HTR-8/SVneo (cell line): ENCODE measurements at places on chromosomes 7 and 10.

DNA sequence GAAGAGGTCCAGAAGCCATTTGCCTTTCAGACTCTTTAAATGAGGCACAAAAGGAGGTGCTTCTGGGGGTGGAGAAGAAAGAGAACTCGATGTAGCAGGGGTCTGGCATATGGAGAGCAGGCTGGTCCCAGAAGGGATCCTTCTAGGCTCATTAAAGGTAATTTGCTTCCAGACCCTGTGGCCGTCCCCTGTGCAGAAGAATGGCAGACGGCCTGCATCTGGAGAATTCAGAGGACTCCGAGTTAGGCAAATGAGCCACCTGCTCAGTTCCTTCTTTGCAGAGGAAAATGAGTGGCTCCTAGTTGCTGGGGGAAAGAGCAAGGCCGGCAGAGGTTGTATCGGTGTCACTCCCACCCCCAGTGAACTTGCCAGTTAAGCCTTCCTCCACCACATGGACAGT is 73.8 kb upstream of the FAM180A start:
- DNase-seq, result no peak

GRCh38 chr10:24650669-24651391 is 72.9 kb downstream of the ARHGAP21 start:
- no peak for DNase-seq

- no peak for DNase-seq
These were observed 2.5 kb downstream of the PRR15 start for GRCh38 chr7:29565982-29566746.

- DNase-seq, result no peak
These were observed 246.9 kb downstream of the AGMO start for GRCh38 chr7:15314922-15315321.

- DNase-seq, result no peak
These were observed 574 bp downstream of the UTF1 start for GRCh38 chr10:133230387-133231195.

DNA sequence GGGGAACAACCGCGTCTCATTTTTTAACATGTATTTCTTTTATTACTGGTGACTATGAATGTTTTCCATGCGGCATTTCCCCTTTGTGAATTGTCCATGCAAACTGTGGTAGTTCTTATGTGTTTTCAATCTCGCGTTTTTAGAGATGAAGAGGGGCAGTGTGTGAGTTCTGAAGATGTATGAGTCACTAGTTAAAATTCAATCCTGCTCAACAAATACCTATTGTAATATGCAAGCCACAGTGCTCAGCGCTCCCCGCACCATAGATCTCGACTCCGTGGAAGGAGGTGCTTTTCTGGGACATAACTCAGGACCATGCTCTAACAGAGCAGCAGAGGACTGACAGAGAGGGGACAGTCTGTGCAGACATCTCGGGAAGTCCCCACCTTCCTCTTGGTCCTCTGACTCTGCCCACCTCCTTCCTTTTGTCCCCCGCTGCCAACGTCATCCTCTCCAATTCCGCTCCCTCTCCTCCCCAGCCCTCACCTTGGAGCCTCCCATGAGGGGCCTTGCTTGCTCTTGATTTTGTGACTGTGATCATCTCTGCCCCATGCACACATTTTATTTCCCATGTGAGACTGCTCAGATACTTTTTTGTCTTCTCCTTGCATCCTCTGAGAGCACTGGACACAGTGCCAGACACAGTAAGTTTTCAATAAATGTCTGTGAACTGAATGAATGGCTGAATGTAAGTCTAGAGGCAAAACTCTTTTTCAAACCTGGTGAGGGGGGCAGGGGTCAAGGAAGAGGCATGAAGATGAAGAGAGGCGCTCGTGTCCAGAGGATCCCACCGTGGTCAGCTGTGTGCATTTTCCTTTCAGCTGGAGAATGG is 42.7 kb upstream of the PLEKHA1 start:
- no peak for DNase-seq

GRCh38 chr7:28298870-28299518 is 113.3 kb upstream of the CREB5 start:
- DNase-seq, result peak; percentile 53

DNA sequence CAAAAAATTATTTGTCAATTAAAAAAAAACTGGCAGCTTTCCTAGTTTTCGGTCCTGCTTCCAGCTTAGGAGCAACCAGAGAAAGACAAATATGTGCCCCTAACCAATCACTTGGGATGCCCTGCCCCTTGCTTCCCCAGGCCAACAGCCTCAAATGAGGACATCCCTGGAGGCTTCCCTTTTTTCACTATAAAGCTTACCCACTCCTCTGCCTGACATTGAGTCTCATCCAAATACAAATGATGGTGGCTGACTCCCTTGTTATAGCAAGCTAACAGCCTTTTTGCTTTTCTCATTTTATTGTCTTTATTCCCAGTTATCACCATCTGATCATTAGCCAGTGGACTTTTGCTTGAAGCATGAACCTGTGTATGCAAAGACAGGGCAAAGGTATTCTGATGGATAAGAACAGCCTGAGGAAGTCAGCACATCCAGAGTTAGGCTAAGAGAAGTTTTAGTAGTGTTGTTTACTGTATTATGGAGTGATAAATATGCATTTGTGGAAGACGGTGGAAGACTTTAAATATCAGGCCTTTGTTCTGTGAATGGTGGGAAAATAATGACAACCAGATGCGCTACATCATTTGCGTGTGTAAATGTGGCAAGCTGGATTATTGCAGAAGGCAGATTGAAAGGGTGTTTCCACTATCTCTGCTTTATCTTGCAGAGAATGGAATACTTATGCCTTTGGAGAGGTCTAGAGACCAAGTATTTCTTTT is 1.7 kb upstream of the CCM2 start:
- no peak for DNase-seq

DNA sequence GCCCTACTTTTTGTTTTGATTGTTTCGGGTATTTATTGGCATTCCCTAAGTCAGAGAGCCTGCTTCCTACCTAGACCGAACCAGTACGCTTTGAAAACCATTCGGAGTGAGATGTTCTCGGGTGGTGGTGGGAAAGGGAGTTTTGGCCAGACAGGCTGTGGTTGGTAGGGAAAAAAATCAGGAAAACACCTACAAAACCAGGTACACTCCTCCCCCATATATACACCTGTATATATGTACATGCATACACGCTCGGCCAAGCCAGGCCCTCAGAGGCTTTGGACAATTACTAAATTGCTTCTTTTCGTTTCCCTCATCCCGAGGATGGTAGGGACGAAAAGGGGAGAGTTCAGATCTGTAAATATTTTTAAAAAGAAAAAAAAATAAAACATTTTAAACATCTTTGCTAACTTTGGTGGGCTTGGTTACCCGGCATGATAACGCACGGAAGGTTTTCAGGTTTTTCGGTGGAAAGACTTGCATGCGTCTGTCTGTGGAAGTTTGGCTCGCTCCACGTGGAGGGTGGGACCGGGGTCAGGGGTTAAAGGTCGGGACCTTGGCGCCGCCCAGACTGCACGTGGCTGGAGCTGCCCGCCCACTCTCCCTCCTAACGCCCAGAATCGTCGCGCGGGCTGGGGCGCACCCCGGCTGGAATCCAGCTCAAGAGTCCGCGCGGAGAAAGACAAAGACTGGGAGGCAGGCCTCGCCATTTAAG is 2.5 kb downstream of the HMX2 start:
- DNase-seq, result no peak

GRCh38 chr10:2761971-2762370 is 305.4 kb upstream of the PFKP start:
- no peak for DNase-seq

GRCh38 chr7:156659961-156660360 is 19.4 kb downstream of the RNF32 start:
- no peak for DNase-seq

GRCh38 chr7:107387573-107388219 is 82.2 kb upstream of the GPR22 start:
- DNase-seq, result no peak

GRCh38 chr7:129924602-129925001 is 28.2 kb downstream of the UBE2H start:
- DNase-seq, result no peak

- no peak for DNase-seq
These were observed 4.1 kb downstream of the ABLIM1 start for GRCh38 chr10:114653926-114654325.

DNA sequence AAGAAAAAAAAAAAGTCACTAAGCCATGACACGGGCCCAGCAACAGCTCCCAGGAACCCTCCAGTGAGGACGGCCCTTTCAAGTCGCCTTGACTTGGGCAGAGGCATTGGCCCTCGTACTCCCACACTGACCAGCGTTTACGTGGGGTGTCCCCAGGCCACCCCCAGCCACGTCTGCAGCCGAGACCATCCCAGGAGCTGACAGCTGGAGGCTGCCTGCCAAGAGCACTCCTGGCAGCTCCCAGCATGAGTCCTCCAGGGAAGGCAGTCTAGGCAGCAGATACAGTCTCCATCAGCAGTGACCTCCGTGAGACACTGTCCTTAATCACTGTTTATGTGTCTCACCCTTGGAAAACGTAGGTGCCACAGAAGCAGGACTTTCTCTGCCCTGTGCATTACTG is 86.5 kb downstream of the PROSER2 start:
- no peak for DNase-seq

- DNase-seq, result no peak
These were observed 789 bp downstream of the TCF7L2 start for GRCh38 chr10:112950714-112951358.

DNA sequence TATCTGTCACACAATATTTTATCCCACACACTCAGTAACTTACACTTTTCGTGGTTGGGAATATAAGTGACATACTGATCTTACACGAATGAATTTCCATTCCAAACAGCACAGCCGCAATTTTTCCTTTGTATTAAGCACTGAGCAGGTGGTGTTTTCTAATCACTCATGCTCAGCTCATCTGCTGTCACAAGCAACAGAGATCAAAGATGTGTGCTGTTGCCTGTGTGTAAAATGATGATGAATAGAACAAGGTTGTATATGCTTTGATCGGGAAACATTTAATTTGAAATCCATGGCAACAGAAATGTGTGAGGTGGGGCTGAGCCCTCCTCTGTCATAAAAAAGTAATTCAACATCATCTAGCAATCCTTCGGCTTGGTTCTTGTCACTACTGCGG is 927.7 kb upstream of the MBL2 start:
- DNase-seq, result no peak

DNA sequence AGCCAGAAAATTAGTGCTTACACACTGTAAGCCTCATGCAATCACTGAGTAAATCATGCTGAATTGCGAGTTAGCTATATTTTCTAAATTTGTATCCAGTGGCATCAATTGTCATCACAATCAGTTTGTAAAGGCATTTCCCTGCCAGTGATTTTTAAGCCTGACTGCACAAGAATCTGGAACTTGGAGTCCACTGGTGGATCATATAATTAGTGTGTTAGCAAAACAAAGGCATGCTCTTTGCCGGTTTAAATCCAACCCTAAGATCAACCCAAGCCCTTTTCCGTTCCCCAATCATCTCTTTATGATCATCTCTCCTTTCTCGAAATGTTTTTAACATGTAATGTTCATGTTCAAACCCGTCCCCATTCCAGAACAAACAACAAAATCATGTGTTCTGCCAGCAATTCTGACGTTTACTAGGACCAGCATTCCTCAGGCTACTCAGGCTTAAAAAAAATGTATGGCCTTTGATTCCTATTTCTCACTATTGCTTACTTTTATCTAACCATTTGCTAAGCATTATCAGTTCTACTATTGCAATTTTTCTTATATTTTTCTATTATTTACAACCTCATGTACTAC is 649.2 kb downstream of the SORCS1 start:
- no peak for DNase-seq

DNA sequence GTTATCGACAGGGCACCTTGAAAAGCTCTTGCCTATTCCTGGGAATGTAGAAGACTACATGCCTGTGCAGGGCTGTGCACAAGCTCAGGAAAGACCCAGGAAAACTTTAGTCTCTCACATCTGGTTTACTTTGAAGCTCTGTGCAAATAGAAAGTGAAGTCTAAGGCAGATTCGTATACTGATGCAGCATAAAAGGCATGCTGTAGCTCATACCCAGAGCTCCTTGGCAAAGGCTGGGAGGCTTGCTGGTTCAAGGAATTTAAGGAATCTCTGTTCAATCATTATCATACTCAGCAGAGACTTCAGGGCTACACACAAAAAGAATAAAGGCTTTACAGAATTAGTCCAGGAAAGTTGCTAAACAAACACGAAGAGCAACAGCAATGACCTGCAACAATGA is 192.0 kb downstream of the OTUD1 start:
- no peak for DNase-seq

- DNase-seq, result no peak
These were observed 258.2 kb upstream of the GLI3 start for GRCh38 chr7:42495256-42495655.

GRCh38 chr10:30709229-30709628 is 79.7 kb upstream of the LYZL2 start:
- DNase-seq, result no peak

GRCh38 chr7:4607311-4607729 is 74.8 kb upstream of the FOXK1 start:
- no peak for DNase-seq

DNA sequence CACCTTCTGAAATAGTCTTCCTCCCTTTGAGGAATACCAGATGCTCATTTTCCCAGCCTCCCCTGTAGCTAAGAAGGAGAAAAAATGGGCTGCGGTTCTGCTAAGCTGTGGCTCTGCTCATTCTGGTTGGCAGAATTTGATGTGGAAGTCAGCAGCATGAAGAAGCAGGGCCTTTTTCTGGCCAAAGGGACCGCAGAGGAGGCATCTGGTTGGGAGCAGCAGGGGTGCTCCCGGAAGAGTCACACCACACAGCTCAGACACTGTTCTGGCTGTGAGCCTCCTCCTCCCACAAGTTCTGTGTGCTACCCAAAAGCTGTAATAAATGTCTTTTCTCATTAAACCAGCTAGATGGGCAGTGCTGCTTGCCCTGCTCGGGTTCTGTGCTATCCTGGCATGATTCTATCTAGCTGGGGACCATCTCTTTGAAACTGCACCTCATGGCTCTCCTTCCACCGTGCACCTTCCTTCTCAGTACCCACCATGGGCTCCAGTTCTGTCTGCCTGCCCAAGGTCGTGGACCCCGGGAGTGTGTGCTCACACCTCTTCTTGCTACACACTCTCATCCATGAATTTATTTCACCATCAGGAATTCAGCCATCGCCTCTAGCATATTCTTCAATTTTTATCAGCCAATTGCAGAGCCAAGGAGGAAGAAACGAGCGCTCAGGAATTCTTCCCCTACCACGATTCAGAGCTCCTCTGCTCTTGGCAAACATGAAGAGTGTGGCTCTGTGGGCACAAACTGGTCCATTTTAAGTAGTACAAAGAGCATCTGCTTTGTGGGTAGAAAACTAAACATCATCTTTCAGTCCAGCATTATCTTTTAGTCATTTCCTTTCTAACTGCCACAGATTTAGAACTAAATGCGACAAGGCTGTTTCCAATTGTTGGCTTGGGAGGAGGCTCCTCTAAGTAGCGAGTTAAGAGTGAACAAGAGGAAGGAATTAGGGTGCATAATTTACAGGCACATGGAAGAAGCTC is 76.9 kb downstream of the FAM171A1 start:
- DNase-seq, result no peak

GRCh38 chr7:108096996-108097395 is 33.2 kb downstream of the LAMB4 start:
- DNase-seq, result no peak

DNA sequence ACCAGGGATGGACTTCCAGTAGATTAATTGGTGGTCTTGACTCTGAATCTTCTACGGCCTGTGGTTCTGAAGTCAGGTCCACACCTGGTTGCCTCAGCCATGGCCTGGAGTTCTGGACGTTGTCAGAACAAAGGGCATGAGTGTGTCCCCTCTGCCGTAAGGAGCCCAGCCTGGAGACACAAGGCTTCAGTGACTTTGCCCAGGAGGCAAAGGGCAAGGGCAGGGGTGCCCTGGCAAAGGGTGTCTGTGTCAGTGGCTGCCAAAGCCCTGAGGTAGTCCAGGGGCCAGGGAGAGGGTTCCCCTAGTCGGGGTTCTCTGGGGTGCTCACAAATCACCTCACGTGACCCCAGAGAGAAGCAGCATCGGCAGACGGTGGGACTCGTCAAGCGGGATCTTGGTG is 273.2 kb upstream of the ZNF32 start:
- DNase-seq, result no peak
